ENCODE measurements at places on chromosomes 12 and 14. TPM values are rescaled to one million over a fixed set of nuclear protein-coding genes. Genes with fewer than 3 reads are reported as not detected.

IL31 gene
- total RNA-seq, result not detected

DNA sequence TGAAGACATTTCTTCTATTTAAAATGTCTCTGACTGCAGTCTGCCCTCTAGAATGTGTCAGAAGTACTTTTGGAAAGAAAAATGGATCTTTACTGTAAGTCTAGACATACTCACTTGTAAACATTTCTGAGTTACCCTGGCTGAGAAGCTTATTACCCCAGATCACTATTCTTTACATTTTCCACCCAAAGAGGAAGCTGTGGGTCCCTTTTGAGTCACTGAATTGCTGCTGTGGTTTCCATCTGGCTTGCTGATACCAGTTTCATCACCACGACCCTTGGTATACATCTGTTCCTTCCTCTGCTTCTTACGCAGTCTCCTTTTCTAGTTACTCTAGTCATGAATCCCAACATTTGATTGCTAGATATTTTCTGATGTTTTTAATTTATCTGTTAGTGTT lies 20.2 kb upstream of the CLEC4D start:
- H3K4me3 ChIP-seq, result no peak overlapping the region
- no peaks in the 10 kb centered on the region for H3K36me3 ChIP-seq
- DNase-seq, result no peak
- H3K4me1 ChIP-seq, result peaks cover 5% of the 10 kb centered on the region
- H3K27me3 ChIP-seq, result no peaks in the 10 kb centered on the region
- no peak overlapping the region for H3K27ac ChIP-seq

DNA sequence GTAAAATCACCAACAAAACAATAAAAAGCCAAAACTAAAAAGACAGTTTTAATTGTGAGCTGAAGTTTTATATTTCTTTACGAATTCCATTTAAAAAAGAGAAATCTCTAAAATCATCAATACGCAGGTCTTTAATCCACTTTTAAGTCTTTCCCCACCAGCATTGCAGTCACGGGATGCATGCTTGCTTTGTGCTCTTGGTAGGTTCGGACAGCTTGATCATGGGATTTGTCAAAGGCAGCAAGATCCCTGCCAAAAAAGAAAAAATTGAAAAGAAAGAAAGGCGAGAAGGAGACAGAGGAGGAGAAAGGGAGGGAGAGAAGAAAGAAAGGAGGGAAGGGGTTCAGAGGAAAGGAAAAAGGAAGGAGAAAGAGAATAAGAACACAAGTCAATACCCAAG lies 4.7 kb upstream of the HAL start:
- H3K36me3 ChIP-seq, result peaks cover 17% of the 10 kb centered on the region
- H3K27ac ChIP-seq, result no peak overlapping the region
- peaks cover 3% of the 10 kb centered on the region for H3K4me1 ChIP-seq
- H3K4me3 ChIP-seq, result no peak overlapping the region
- no peak for DNase-seq

DNA sequence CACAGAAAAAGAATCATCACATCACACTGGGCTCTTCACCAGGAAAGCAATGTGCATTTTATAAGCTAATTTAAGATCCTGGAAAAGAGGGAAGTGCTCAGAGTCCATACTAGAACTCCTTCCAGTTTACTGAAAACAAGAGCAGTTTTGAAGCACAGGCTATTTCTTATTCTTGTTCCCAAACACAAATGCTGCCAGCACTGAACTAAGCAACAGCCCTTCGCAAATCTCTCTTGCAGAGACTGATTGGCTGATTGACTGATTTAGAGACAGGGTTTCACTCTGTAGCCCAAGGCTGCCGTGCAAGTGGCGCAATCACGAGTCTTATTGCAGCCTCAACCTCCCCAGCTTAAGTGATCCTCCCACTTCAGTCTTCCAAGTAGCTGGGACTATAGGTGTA lies 44.8 kb downstream of the BCL2L14 start:
- peaks cover 4% of the 10 kb centered on the region for H3K27me3 ChIP-seq
- no peak overlapping the region for H3K27ac ChIP-seq
- no peak for DNase-seq
- H3K36me3 ChIP-seq, result peaks cover 21% of the 10 kb centered on the region
- H3K4me1 ChIP-seq, result no peaks in the 10 kb centered on the region

DNA sequence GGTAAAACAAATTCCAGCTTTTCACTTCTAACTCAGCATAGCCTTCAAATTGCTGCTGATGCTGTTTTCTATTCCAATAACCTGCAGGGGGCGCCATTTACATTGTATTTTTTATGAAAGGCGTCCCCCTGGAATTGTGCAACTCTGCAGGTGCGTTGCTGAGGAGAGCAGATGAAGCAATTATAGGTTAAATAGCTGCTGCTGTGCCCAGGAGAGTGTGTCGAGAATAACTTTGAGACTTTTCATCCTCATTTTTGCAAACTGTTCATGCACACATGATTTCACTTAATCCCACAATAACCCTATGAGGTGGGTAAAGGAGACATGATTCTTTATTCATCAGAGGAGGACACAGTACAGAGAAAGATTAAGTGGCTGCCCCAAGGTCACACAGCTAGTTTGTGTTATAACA lies 75.7 kb downstream of the MYRFL start:
- H3K27ac ChIP-seq, result no peak overlapping the region
- peak; percentile 78 for DNase-seq
- peaks cover 3% of the 10 kb centered on the region for H3K27me3 ChIP-seq
- no peak overlapping the region for H3K4me3 ChIP-seq
- peaks cover 2% of the 10 kb centered on the region for H3K36me3 ChIP-seq

GRCh38 chr14:70392676-70393075 lies 24.2 kb downstream of the SYNJ2BP start:
- H3K36me3 ChIP-seq, result peaks cover 5% of the 10 kb centered on the region
- H3K27me3 ChIP-seq, result peaks cover 5% of the 10 kb centered on the region
- H3K4me3 ChIP-seq, result no peak overlapping the region
- no peak overlapping the region for H3K27ac ChIP-seq
- H3K4me1 ChIP-seq, result peaks cover 10% of the 10 kb centered on the region
- no peak for DNase-seq

DNA sequence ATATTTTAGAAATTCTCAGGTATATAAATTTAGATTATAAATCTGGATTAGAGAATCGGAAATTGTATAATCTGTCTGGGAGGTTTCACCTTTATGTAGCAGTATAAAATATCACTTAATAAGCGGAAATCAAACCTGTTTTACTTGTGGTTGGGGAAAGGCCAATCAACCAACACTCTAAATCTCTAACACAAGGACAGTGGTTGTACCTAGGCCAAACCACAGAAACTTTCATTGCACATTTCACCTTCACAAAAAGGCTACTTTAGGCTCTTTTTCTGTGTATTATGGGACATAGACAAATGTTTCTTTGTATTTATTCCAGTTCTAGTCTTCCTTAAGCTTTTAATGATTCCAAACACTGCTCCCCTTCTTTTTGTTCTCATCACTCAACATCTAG lies 19.8 kb downstream of the ERH start:
- no peak overlapping the region for H3K27ac ChIP-seq
- H3K36me3 ChIP-seq, result peaks cover 26% of the 10 kb centered on the region
- peaks cover 2% of the 10 kb centered on the region for H3K27me3 ChIP-seq
- no peak overlapping the region for H3K4me3 ChIP-seq
